ENCODE measurements at places on chromosomes 11 and 22.

GRCh38 chr11:69094111-69094914 is 45.6 kb downstream of the TPCN2 start:
- no peak for DNase-seq

DNA sequence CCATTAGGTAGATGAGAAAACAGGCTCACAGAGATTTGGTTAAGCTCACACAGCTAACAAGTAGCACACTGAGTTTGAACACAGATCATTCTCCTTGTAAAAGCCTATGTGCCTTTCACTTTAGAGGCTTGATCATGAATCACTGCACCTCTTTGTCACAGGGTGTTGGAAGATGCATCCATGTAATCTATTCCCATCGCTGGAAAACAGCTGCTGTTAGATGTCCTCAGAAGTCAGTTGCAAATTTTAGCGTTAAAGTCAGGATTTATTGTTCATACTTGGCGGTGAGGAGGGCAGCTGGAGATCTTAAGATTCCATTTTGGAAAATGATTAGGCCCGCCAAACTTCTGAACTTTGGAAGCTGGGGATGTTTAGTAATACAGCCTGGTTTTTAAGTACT is 2.6 kb downstream of the CNTF start:
- no peak for DNase-seq

DNA sequence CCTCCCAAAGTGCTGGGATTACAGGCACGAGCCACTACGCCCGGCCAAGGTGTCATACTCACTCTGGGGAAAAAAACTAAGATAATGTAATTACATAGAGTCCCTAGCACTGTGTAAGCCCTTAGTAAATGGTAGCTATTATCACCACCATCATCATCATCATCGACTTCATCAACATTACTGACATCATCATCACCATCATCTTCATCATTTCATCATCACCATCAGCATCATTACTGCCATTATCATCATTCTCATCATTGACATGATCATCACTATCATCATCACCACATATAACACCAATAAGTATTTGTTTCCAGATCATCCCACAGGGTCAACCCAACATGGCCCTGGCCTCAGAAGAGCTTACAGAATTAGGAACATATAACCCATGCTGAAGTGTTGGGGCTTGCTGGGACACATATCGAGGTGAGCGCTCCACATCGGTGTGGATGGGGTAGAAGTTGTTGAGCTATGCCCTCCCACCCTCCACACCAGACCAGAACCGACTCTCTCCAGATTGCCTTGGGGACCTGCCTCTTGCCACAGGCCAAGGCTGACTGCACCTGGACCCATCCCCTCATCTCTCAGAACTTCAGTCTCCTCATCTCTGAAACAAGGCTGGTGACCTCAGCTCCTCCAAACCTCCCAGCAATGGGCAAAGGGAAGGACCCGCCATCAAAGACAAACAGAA is 14.7 kb upstream of the CD5 start:
- DNase-seq = no peak

- no peak for DNase-seq
Observed at GRCh38 chr22:50313600-50313999, 6.2 kb upstream of the PLXNB2 start.

DNA sequence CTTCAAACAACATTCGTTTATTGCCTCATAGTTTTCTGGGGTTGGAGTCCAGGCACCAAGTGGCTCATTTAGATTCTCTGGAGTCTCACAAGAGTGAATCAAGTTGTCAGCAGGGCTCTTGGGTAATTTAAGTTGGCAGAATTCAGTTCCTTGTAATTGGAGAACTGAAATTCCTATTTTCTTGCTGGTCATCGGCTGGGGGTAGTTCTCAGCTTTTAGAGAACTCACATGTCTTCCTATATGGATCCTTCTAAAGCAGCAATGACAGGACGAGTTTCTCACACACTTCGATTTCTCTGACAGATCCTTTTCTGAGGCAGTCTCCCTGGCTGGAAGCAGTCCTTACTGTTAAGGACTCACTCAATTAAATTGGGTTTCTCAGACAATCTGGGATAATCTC is 17.3 kb upstream of the OOSP4B start:
- no peak for DNase-seq

DNA sequence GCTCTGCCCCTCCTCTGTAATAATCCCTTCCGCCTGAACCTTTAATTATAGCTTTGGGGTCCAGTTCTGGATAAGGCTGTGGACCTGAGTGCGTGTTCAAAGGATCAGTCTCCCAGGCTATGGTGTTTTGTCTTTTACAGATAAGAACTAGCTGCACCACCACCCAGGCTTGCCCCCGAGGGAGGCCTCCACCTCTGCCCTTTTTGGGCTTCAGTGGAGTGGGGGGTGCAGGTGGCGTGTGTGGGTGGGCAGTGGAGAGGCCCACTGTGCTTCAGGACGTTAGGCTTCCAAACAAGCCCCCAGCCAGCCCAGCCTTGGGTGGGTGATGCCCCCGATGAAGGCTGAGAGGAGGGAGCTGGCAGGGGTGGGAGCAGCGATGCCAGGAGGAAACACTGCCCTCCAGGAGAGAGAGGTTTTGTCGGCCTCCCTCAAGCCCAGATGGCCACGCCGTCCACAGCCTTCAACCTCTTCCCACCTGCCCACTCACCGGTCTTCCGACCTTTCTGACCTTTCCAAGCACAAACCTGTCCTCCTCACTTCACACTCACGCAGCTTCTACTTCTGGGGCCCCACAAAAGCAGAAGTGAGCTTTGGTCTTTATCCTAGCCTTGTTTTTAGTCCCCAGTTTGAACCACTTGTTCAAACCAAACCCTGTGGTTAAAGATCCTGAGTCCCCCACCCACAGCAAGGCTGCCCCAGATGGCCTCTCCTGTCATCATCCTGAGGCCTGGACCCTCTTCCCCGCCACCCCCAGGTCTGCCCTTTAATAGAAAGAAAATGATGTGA is 20.4 kb downstream of the PSMD13 start:
- no peak for DNase-seq

Data from islet precursor cell (in vitro differentiated cells).